ENCODE measurements at places on chromosomes 2 and 18. TPM values are rescaled to one million over a fixed set of nuclear protein-coding genes. Genes with fewer than 3 reads are reported as not detected.

The IL36A gene
- polyA plus RNA-seq = not detected

The ACMSD gene
- polyA plus RNA-seq = not detected

The MBP gene
- 89.4 TPM for polyA plus RNA-seq

The TUBA4B gene
- polyA plus RNA-seq = not detected

The TBR1 gene
- polyA plus RNA-seq = not detected

The CDH7 gene
- not detected for polyA plus RNA-seq

The DES gene
- not detected for polyA plus RNA-seq

The GULP1 gene
- not detected for polyA plus RNA-seq

The EPAS1 gene
- not detected for polyA plus RNA-seq
